ENCODE measurements at places on chromosomes 11 and 22.

GRCh38 chr11:66340596-66341501, 4.1 kb downstream of the BRMS1 start:
- no peak for DNase-seq

- DNase-seq = no peak
These were observed 34.2 kb downstream of the TCF20 start for GRCh38 chr22:42236268-42236667.

GRCh38 chr11:65071907-65072630, 11.8 kb downstream of the CDCA5 start:
- no peak for DNase-seq

DNA sequence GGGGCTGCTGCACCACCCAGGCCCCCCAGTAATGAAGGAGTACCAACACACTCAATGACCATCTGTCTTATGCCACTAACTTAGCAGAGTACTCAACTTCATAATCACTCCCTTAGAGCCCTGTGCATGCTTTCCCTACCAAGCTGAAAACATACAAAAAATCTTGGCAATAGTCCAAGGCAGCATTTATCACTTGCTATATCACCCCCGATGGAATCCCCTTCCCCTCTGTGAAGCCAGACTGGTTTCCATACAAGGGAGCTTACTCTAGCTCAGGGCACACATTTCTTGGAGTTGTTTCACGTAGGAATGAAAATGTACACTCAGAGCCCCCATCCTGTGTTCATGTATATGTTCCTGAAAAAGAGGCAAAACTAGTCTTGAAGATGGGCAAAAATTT, 301.3 kb upstream of the TENM4 start:
- no peak for DNase-seq

DNA sequence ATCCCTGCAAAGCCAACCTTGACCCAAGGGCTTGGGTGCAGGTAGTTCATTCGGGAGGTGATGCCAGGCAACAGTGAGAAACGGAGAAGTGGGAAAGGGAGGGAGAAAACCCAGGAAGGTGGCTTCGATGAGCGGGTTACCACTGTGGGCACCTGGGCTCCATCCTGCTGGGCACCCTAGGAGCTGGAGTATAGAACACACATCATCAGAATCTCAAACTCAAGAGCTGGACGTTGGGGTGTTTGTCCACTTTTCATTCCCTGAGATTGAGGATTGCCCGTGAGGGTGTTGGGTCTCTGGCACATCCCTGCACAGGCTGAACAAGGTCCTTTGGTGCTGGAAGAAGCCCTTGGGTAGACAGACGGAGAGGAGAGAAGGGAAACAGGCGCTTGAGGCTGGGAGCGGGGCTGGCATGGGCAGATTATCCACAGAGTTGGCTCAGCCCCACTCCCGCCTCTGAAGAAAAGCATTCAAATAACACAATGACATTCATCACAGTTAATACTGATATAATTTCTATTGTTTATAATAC, 70.4 kb downstream of the LRRC32 start:
- DNase-seq = no peak

DNA sequence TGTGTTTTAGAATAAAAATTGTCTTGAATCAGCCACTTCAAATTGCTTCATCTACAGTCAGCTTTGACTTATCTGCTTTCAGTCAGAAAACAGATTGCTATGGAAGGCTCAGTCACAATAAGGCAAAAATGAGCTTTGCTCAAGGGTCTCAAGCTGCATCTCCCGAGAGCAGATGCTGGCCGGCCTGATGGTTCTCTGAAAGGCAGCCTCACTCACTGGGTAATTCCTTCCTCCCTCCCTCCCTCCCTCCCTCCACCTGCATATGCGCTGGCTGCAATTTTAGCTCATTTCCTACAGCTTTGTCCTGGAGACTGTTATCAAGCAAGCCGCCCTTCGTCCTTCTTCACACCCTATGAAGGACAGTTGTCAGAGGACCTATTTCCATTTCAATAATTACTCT, 1.6 kb upstream of the IZUMO1R start:
- no peak for DNase-seq

DNA sequence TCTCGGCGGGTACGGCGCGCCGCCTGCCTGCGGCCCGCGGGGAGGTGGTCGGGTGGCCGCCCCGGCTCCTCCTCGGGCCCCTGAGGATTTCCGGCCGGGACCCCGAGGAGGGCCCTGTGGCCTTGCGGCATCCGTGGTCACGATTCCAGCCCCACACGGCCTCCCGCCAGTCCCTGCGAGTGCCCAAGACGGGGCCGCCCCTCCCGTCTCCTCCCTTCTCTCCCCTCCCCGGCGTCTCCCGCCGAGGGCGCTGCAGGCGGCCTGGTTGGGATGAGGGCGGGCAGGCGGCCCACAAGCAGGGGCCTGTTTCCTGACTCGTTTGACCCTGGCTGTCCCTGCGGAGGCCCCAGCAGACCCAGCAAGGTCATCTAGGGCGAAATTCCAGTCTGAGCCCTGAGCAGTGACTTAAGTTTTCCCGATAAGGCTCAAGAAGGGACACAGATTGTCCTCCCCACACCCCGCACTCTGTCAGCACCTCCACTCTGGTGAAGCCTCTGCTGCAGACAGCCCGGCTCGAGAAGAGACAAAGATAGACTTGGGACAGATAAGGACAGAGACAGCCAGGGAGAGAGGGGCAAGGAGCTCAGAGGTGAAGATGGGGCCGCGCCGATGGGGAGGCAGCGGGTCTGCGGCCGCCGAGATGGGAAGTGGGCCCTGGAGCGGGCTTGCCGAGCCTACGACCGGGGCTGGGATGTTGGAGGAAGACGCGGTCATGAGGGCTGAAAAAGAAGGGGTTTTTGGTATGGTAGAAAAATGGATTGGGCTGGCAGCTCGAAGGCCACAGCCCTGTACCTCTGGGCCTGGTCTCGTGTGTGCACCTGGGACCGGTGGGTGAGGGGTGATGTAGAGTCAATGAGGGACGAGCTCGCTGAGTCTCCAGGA, 95.0 kb downstream of the SWAP70 start:
- DNase-seq = peak; percentile 85

GRCh38 chr22:37018815-37019308, 385 bp downstream of the TST start:
- DNase-seq = peak; percentile 39

All from HCEC 1CT (cell line).